ENCODE measurements at places on chromosomes 16 and 17. TPM values are rescaled to one million over a fixed set of nuclear protein-coding genes. Genes with fewer than 3 reads are reported as not detected.

The TUBB3 gene
- total RNA-seq = 96.8 TPM

The TM4SF5 gene
- not detected for total RNA-seq

The CNEP1R1 gene
- 37.2 TPM for total RNA-seq

The KRTAP16-1 gene
- total RNA-seq = not detected

The MPRIP gene
- total RNA-seq = 54.6 TPM

The C17orf100 gene
- under 0.01 TPM for total RNA-seq

The DERL2 gene
- total RNA-seq = 27.6 TPM

The SHMT1 gene
- 21.1 TPM for total RNA-seq

The SYCE1L gene
- 0.97 TPM for total RNA-seq

The PRAC2 gene
- total RNA-seq = not detected

The G6PC1 gene
- total RNA-seq = not detected

The SLC13A2 gene
- total RNA-seq = not detected

The EVI2B gene
- total RNA-seq = 0.46 TPM

The CDH8 gene
- not detected for total RNA-seq

The RNF222 gene
- not detected for total RNA-seq

The SHCBP1 gene
- 27.0 TPM for total RNA-seq

The CCL4 gene
- not detected for total RNA-seq

The UMOD gene
- not detected for total RNA-seq

The WDR90 gene
- 9.4 TPM for total RNA-seq

The PPP1R1B gene
- total RNA-seq = not detected

The PDK2 gene
- total RNA-seq = 7.8 TPM

The KRT32 gene
- total RNA-seq = not detected

The MRPL12 gene
- 13.7 TPM for total RNA-seq

The SDK2 gene
- not detected for total RNA-seq

The GUCY2D gene
- not detected for total RNA-seq

The HLF gene
- total RNA-seq = not detected

The FBXL16 gene
- total RNA-seq = 0.32 TPM

The PNMT gene
- total RNA-seq = not detected

The KRT36 gene
- not detected for total RNA-seq

The NPIPB12 gene
- total RNA-seq = 33.6 TPM

The CD300E gene
- not detected for total RNA-seq

The CXCL16 gene
- 0.32 TPM for total RNA-seq

Data from epithelial cell of umbilical artery (primary cell).